Lung microvascular endothelial cell (primary cell): ENCODE measurements at places on chromosomes 5 and 9.
A peak's percentile ranks its signal among the peaks of the same experiment; 100 is the strongest.

- DNase-seq, result no peak
Measured at GRCh38 chr5:67176936-67177335, 19.7 kb downstream of the CD180 start.

- DNase-seq, result no peak
Measured at GRCh38 chr9:90054810-90055209, 450.0 kb downstream of the GADD45G start.

- no peak for DNase-seq
Measured at GRCh38 chr9:88143179-88143578, 4.9 kb upstream of the SPATA31C2 start.

DNA sequence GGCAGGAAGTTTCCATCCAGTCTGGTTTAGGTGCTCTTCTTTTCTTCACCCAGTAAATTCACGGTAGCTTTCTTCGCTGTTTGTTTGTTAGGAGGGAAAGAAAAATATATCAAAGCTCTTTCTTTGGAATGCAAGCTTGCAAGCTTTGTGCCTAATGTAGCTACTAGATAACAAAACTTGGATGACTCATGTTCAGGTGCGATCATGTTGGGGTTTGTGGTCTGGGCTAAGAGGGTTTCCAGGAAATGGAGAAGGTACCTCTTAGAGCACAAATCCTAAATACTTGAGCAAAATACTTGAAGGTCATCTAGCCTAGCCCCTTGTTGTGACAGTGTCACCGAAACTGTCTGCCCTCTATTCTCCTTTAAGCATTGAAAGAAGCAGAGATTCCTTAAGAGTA is 17.7 kb downstream of the SRP19 start:
- DNase-seq, result peak; percentile 34

DNA sequence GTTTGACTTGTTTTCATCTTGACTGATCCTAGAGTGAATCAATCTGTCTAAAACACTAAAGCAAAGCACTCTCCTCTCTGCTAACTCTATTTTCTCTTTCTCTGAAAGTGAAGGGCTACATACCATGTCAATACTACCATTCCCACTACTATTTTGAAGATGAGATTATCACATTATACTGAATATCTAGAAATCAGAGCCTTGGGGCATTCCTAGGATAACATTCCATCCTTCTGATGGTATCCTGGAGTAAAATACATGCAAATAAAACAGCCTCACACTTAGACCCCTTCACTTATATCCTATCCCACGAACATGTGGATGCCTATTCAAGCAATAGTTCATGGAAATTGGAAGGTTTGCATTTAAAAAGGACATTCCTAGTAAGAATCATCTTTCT is 309.3 kb upstream of the ACTBL2 start:
- DNase-seq, result no peak
